GM18507 (cell line): ENCODE measurements at places on chromosomes 5 and 9.

DNA sequence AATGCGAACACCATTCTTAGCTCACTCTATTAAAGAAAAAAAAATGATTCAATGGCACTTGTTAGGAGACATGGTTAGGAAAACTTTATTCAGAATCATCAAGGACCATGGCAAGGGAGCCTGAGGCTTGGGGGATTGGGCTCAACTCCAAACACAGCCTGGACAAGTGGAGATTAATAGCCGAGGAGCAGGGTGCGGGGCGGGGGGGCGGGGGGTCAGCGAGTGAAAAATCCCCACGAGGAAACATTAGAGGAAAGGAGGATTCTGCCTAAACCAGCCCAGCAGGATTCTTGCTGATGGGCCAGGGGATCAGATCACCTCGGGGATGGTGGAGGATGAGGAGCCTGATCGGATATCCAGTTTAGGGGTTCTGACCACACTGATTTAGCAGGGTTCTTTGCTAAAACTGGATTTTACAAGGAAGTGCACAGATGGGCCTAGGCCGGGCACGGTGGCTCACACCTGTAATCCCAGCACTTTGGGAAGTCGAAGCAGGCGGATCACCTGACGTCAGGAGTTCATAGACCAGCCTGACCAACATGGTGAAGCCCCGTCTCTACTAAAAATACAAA lies 24.4 kb upstream of the FIBCD1 start:
- DNase-seq = no peak

DNA sequence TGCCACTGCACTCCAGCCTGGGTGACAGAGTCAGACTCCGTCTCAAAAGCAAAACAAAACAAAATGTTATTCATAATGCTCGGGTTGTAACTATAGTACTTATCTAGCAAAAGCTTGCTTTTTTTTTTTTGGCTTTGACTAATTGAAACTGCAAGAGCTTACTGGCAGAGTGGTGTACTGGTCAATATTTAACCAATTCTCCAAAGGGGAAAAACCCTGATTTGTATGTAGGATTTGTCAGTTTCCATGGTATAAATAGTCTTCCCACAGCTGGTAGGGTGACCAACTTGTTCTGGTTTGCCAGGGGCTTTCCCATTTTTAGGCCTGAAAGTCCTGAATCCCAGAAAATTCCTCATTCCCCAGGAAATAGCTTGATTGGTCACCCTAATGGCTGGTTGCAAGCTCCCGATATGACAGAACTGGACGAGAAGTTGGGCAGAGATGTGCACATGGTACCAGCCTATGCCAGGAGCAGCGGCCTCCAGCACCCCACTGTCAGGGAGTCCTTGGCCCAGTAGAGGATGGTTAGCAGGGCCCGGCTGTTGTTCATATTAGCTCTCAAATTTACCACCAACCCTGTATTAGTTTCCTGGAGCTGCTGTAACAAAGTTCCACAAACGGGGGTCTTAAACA lies 58.0 kb downstream of the FXN start:
- no peak for DNase-seq

GRCh38 chr9:6382681-6383080 lies 30.3 kb upstream of the UHRF2 start:
- DNase-seq = no peak

GRCh38 chr5:140725799-140726471 lies 25.7 kb downstream of the ZMAT2 start:
- DNase-seq = peak; percentile 15

DNA sequence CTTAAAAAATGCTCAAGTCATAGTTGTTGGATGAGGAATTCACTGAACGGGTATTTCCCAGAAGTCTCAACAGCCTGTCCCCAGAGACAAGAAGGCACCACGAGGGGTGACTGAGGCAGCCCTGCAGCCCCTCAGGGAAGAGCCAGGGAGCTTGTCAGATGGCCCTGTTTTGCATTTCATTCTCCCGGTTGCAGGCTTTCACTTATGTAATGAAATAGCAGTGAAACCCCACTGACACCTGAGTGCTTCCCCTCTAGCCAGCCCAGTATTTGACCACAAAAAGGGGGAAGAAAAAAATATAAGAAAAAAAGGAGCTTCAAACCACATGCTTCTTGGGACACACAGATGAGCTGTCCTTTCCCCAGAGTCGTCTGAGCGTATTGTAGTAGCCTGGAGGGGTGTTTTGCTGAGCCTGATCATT lies 75.3 kb upstream of the IL12B start:
- no peak for DNase-seq

DNA sequence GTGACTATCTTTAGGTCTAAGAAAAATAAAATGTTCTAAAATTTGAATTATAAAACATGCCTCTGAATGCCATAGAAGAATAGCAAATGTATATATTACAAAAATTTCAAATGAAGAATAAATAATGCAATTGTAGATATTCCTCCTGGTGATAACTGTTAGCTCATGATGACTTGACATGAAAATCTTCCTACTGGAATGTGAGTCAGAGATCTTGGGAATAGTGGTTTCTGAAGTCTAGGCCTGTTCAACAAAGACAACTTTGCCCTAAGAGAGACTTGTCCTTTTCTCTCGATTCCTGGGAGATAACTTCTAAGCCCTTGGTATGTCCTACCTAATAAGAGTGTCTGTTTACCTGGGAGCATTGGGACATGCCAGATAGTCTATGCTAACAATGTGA lies 746.3 kb upstream of the RIOK2 start:
- DNase-seq = no peak

DNA sequence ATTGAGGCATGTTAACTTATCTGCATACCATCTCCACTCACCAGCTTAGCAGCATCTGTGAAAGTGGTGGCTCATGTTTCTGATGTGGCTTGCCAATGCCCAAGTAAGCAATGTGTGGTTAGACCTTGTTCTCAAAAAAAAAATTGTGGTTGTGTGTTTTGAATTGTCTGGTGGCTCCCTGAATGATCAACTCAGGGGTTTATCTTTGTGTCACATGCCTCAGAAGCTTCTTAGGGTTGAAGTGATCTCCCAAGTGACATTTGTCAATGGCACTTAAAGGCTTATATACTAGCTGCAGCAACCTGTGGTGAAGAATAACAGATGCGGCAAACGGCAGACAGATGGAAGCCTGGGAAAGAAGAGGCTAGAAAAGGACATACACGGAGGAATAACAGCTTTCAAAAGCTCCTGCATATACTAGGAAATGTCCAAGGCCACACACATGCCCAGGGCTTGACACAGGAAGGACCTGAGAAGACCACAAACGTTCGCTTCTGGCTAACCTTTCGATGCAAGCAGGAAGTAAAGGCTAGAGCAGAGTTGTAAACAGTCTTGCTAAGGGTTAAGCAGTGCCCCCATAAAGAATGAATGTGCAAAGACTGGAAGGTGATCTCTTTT lies 42.2 kb upstream of the FSD1L start:
- DNase-seq = peak; percentile 29

DNA sequence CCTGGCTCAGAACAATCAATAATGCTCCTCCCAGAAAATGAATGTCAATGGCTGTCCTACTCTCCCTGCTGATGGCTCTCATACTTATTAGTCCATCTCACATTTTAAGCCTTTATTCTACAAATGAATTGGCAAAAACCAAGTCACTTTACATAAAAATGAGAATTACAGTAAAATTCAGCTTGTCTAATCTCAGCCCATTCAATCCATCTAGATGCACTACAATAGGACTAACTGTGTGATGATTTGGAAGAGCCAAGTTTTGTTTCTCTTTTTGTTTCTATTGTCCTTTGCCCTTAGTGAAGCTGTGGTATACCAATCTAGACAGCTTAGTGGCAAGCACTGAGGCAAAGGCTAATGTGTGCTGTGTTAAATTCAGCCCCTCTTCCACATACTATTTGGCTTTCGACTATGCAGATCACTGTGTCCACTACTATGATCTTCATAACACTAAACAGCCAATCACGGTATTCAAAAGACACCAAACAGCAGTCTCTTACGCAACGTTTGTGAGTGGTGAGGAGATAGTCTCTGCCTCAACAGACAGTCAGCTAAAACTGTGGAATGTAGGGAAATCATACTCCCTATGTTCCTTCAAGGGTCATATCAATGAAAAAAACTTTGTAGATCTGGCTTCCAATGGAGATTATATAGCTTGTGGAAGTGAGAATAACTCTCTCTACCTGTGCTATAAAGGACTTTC lies 140.8 kb upstream of the ZNF462 start:
- no peak for DNase-seq

GRCh38 chr5:135834639-135835529 lies at the start of gene SLC25A48:
SLC25A48 (plus strand) TSS chr5:135834663; CDS start chr5:135834848, 185 bp downstream.
- DNase-seq = peak; percentile 18

- no peak for DNase-seq
These were observed 101.1 kb downstream of the FGF18 start for GRCh38 chr5:171520300-171521174.

- DNase-seq = no peak
These were observed 113.2 kb downstream of the CDH18 start for GRCh38 chr5:19874811-19875210.

GRCh38 chr9:19409401-19410194 lies 789 bp downstream of the ACER2 start:
- no peak for DNase-seq

DNA sequence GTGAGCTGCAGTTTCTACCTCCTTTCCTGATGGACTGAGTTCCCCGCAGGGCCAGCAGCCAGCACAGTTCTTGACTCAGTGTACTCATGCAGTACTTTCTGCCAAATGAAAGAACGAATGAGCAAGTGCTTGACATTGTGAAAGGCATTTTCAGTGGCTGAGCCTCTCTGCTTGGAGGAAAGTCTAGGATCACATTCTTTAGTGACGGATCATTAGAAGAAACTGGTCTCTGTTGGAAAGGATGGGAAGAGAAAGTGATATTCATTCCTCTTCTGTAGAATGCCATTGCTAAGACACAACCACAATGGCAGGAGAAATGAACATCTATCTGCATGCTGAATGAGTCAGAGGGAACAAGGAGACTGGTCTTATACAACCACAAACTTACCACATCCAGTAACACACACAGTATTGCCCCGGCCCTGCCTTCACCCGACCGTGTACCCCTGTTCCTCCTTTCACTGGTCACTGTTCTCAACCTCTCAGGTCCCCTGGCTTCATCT lies 206.9 kb downstream of the CRB2 start:
- DNase-seq = peak; percentile 17

DNA sequence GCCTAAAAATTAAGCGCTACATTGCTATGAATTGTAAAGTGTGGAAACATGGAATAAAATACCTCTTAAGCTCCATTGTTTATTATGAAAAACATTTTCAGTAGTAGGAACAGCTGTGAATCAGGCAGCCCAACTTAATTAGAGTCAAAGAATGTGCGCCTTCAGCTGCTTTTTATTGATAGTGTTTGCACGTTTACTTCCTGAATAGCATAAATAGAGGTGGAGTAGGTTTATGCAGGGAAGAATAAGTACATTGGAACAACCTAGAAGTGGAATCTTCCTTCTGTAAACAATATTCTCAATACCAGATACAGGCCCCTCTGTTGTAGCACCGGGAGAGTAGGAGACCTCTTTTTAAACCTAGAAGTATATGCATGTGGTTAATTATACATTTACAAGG lies 79.9 kb downstream of the IQGAP2 start:
- DNase-seq = no peak

GRCh38 chr5:110852053-110852452 lies 113.2 kb downstream of the SLC25A46 start:
- no peak for DNase-seq

DNA sequence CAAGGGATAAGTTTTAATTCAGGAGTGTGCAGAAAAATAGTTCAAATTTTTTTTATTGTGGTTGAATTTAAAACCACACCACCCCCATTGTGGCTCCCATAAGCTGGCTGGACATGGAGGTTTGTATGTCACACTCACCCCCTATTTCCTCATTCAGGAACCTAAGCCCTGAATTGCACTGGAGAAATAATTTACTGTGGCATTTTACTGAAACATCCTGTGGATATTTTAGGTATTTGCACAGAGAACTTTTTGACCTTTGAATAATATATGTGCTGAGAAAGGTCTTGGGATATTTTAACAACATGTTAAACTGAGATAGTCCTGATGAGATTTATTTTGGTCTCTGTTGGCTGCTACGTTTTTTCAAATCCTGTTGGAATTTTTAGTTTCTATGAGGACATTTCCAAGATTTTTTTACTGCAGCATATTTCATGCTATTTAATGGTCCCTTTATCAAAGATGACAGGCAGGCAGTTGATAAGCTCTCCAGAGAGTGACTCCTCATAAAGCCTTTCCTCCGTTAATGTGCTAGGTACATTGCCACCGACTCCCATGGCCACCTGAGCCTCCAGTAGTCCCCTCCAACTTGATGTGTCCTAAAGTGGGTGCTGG lies 51.2 kb upstream of the PALM2AKAP2 start:
- no peak for DNase-seq

GRCh38 chr5:50623666-50624065 lies 42.8 kb upstream of the PARP8 start:
- DNase-seq = no peak

DNA sequence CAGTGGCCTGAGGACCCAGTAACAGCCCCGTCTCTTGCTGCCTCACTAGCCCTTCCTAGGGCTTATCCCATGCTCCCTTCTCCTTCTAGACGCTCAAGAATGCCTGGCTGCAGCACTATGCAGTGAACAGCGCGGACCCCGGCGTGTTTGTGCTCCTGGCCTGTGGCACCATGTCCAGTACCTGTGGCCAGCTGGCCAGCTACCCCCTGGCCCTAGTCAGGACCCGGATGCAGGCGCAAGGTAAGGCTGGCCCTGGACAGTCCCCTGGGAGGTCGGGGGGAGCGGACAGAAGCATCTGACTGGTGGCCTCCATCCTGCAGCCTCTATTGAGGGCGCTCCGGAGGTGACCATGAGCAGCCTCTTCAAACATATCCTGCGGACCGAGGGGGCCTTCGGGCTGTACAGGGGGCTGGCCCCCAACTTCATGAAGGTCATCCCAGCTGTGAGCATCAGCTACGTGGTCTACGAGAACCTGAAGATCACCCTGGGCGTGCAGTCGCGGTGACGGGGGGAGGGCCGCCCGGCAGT lies 20.5 kb downstream of the PTGES2 start:
- DNase-seq = no peak

DNA sequence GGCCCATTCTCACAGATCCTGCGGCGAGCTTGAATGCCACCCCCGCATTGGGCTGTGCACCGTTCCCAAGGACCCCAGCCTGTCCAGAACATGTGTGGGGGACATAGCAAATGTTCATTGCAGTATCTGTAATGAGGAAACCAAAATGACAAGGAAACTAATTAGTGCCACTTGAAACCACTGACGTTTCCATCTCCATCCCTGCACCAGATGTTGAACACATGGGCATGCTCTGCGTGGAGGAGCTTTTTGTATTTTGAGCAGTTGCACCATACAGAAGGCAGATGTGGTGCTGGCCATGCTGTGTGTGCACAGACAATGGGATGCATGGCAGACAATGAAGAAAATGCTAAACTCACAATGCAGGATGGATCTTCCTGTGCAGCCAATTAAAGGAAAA lies 437.7 kb downstream of the SEMA5A start:
- DNase-seq = no peak
